ENCODE measurements at places on chromosomes 4 and X.

DNA sequence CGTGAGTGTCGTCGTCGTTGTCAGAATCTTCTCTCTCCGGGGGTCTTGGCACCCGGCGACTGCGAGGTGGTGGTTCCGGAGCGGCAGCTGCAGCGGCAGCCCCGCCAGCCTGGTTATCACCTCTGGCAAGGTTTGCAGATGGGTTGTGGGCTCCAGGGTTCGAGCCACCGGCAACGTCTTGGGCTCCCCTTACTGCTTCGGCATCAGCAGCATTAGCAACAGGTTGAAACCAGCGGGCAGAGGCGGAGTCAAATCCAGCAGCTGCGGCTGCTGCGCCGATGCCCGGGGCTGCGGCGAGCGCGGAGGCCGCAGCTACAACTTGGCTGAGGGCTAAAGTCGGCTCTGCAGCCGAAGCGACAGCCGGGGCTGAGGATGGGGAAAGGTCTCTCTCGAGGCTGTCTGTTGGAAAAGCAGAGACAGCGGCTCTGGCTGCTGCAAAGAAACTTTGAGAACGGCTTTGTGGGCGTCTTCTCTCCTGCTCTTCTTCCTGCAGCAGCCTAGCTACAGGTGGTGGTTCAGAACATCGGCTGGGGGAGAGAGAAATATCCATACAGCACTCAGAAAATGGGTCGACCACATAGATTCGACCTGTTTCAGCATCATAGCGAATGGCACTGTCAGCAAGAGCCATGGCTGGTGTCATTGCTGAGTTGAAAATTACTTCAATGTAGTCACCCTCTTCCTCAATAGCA, 3.6 kb downstream of the IRS4 start:
- DNase-seq, result no peak

DNA sequence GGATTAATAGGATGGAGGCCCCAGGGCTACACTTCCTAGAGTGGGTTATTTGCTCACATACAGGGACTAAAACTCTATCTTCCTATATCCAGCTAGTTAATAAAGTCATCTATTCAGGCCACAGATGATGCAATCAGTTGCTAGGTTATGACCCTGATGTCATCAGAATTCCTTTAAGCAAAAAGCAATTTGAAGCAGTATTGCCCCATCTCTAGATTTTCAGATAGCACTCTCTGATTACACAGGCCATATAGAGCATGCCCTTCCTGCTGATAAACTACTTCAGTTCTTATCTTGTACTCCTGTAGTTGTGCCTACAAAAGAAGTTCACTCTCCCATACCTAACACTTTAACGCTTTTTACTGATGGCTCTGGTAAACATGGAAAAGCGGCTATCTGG, 84.8 kb downstream of the TMEM144 start:
- DNase-seq, result no peak

DNA sequence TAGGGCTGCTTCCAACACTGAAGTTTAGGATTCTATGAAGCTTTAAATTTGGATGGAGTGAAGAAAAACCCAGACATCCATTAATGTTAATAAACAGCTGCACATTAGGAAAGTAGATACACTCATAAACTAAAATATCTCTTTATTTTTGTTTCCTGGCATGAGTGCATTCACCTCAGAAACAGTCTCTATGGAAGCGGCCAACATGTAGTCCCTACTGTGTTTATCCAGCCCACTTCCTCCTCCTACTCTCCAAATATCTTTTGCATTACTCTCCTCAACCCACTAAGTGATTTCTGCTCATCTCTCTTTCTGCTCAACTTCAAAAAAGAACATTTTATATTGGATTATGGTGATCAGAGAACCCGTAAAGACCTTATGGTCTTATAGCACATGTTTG, 180.3 kb upstream of the MXRA5 start:
- no peak for DNase-seq

DNA sequence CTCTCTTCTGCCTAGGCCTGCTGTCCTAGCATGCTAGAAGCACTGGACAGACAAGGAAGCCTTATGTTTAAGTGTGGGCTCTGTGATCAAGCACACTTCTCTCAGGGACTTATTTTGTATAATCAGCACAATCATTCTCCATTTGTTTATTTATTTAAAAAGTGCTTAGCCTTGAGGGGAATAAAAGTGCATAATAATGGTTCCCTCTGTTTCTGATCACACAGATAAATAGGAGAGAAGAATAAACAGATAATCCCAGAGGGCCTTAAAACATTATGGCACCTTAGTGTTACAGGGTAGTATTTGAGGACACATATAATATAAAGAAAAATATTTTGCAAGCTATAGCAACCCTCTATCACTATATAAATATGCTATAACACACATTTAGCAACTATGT, 146.5 kb downstream of the UNC5C start:
- no peak for DNase-seq

- DNase-seq, result no peak
Measured at GRCh38 chrX:17655211-17656034, 81.9 kb upstream of the SCML1 start.

DNA sequence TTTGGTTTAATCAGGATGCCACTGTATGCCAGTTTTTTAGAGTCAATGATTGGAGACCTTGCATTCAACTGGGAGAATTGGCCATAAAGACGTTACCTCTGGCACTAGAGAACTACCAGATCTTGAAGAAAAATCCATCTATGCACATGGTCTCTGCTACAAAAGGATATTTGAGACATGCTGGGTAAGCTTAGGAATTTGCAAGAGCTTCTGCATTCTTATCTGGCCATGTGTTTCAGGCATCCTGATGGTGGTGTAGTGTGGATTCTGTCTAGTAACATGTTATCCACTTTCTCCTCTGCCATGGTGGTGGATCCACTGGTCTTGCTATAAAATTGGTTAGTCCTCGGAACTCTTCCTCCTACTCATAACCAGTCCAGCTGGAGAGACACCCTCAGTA, 185.3 kb upstream of the WDFY3 start:
- no peak for DNase-seq

DNA sequence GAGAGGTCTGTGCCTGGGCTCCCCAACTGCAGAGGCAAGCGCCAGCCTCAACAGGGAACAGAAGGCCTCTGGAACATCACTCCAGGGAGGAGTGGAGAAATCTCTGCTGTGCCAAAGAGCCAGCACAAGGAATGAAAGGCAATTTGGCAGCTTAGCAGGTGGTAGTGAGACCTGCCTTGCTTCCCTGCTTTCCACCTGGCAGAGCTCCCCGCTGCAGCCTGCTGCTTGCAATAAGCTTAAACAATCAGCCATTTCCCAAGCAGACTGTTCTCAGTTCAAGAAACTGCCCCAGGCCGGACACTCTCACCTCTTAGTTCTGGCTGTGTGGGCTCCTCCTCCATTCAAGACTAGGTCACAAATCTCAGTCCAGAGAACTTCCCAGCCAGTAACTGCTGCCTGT, 370.6 kb downstream of the MAGEB5 start:
- no peak for DNase-seq

- no peak for DNase-seq
Measured at GRCh38 chrX:9180623-9181022, 146.7 kb upstream of the FAM9B start.

DNA sequence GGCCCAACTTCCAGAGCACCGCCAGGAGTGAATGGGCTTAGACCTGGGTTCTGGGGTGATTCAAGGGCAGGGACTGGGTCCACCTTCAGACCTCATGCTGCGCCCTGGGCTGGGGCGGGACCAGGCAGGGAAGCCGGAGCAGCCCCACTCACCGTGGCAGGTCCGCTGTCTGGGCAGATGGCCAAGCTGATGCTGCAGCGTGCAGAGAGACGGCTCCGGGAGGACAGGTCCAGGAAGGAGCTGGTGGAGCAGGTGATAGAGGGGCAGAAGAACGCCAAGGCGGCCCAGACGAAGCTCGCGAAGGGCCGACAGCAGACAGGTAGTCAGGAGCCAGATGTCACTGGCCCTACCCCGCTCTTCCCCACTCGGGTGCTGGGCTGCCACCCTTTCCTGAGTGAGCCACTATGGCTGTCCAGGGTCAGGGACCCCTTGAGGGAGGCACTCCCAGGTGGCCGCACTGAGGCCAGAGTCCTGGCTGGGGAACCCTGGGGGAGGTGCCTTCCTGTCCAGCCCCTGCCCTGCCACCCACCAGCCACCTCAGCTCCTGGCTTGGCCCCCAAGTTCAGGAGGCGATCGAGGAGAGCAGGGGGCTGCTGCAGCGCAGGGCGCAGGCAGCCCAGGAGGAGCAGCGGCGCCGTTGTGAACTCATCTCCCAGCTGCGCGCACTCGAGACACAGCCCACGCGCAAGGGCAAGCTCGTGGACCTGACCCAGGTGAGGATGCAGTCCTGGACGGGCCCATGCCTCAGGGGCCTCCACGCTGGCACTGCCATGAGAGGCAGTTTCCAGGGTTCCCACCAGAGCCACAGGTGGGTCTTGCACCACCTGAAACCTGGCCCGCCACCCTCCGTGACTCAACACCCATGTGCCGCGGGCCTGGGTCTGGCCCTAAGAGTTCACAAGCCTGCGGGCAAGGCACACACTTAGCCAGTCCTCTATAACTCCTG, 10.1 kb upstream of the RNF4 start:
- DNase-seq, result no peak

DNA sequence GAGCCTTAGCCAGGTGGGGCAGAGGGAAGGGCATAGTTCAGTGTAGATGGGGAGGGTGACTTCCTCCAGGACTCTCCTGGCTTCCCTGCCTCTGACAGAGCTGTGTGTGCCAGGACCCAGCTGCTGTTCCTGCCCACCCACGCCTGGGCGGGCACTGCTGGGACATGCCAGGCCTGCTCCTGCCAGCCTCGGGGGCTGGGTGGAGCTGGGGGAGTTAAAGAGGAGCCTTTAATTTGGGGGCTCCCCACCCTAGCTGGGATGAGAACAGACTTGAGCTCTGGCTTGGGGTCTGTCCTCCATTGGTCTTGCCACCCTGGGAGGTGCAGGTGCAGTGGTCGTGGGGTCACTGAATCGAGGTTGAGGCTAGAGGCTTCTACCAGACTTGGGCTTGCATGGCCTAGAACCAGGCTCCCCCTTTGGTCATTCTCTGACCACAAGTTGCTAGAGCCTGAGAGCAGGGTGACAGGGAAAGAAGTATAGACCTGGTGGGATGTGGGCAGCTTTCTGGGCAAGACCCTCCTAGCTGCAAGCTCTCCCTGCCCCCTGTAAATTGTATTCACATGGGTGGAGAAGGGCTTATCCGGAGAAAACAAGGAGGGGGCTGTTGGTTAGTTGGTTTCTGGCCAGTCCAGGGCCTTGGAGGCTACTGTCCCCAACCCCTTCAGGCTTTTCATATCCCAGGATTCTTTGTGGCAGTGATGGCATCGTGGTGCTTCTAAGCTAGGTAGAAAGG, 5.7 kb downstream of the EFNB1 start:
- DNase-seq, result peak; percentile 42

DNA sequence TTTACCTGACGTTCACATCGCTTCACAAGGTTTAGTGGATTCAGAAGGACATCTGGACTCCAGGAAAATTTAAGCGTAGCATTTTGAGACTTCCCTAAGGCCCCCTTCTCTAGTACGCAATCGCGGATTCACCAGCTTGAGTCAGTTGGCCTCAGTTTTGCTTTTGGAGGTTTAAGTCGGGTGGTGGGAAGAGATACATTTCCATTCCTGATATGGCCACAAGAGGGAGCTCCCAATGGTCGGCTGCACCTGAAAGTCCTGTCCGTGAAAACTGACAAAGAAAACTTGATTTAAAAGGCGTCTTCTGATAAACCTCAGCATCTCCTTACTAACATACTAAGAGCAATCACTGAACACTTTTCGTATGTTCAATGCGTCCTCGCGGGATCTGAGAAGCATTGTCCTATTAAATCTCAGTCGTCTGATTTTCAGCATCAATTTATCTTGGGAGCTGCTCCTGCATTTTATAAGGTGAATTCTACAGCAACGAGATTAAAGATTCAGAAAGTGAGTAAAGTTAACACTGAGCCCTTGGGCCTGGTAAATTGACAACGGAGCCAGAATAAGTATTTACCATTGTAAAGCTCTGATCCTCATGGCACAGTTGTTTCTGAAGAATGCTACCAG, 50.6 kb downstream of the LGI2 start:
- peak; percentile 75 for DNase-seq

GRCh38 chrX:97740886-97741285, 857.2 kb downstream of the RPA4 start:
- DNase-seq, result no peak

GRCh38 chrX:72272868-72273267, 4.2 kb downstream of the RPS4X start:
- DNase-seq, result no peak

DNA sequence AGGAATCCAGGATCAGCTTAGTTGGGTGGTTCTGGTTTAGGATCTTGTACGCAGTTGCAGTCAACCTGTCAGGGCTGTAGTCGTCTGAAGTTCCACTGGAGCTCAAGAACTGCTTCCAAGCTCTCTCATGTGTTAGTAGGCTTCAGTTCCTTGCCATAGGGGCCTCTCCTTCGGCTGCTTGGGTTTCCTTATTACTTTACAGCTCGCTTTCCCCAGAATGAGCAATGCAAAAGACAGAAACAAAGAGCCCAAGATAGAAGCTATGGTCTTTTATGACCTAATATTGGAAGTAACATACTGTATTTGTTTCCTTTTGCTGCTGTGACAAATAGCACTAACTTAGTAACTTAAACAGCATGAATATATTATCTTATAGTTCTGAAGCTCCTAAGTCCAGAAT, 51.7 kb downstream of the TIGD2 start:
- DNase-seq, result no peak

DNA sequence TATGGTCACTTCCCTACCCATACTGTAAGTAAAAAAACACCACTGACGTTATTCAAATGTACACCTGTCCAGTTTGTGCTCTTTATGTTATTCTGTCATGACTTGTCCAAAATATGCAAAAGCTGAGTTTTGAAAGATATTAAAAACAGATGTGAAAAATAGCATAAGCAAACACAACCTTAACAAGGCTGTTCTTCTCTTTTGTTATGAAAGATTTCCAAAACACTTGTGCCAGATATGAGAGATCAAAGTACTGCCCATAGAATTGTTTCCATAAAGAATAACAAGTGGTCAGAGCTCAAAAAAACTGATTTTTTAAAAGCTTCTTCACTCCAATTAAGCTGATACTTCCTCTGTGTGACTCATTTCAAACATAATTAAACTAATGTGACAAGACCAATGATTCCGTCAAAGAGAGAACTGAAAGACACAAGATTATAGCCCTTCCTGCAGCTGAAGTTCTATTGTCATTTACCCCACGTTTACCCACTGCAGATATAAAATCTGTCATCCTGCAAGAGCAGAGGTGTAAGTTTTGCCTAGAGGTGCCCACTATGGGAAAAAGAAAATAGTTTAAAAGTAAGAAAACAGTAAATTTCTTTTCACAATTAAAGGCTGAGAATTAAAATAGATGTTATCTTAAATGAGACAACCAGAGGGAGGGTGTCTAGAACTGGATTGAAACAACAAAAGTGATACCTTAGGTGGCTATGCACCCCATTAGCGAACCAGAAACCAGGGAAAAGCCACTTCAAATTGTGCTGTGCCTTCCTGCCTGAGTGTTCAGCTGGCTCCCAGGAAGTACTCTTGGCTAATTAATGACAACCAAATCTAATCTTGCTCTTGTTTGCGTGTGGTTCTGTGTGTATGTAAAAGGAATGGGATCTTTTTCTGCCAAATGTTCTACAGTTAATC, 30.1 kb downstream of the RASSF6 start:
- no peak for DNase-seq
